H1 (cell line): ENCODE measurements at places on chromosomes 1 and 21. TPM values are rescaled to one million over a fixed set of nuclear protein-coding genes. Genes with fewer than 3 reads are reported as not detected.

The OR6N1 gene
- total RNA-seq: not detected in 2 replicates

The CELA2A gene
- total RNA-seq: not detected in 2 replicates

The NFYC gene
- total RNA-seq: 51.1 and 54.1 TPM in 2 replicates

The PDPN gene
- 169 and 182 TPM in 2 replicates for total RNA-seq

- no peak for DNase-seq
Observed at GRCh38 chr1:174150499-174150898, 8.8 kb upstream of the RABGAP1L start.

- no peak for DNase-seq
Observed at GRCh38 chr21:36032647-36033406, 27.5 kb downstream of the SETD4 start.
